ENCODE measurements at places on chromosomes 11 and 22.

- no peak for DNase-seq
These were observed 1.6 kb upstream of the PAX6 start for GRCh38 chr11:31812383-31813381.

- no peak for DNase-seq
These were observed 41.0 kb upstream of the AQP11 start for GRCh38 chr11:77548552-77549445.

GRCh38 chr22:29716814-29717545 is 2.8 kb upstream of the CABP7 start:
- no peak for DNase-seq

- DNase-seq, result no peak
These were observed 139.7 kb upstream of the TEAD1 start for GRCh38 chr11:12534549-12534948.

DNA sequence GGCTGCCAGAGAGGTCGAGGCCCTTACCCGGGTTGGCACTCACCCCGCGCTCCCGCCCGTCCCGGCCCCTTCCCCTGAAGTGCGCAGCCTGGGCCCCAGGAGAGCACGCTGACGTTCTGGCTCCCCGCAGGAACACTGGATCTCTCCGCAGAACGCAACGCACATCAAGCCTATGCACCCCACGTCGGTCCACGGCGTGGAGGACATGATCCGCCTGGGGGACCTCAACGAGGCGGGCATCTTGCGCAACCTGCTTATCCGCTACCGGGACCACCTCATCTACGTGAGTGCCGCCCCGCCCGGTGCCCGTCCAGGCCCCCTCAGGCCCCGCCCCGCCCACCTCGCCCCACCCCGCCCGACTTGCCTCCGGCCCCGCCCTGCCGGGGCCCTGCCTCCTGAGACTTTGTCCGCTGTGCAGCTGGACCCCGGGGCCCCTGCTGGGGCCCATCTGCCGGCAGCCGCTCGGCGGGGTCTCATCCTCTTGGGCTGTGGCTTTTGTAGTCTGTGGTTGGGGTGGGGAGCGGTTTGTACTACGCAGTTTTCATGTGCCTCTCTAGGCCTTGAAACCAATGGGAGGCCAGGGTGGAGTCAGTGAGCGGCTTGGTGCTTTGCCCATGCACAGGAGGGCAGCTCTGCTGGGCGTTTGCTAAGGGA is 19.7 kb downstream of the MYO7A start:
- no peak for DNase-seq

DNA sequence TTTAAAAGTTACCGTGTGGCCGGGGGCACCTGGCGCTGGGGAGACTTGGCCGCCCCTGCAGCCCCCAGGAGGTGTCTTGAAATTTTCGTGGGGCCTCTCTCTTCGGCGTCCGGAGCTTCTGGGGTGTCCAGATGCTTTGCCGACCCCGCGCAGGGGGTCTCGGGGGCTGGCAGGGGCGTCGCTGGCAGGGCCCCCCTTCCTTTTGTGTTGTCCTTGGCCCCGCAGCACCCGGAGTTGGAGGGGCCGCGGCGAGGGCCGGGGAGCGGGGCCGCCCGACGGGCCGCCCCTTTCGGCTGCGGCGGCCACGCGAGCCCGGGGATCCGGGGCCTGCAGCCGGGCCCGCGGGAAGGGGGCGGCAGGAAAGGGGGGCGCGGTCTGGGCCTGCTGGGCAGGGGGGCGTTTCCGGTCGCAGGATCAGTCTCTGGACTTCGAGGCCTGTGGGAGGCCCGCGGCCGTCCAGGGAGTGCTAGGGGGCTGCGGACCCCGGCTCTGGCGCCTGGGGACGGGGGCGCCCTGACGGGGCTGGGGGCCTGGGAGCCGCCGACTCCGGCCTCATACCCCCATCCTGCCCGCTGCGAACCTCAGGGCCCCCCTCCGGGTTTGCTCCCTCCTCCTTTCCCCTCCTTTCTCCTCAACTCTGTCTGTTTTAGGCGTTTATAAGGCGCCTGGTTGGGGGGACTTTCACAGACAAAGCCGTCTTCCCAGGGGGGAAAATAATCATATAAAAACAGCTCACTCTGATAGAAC is 869 bp downstream of the ZC3H7B start:
- DNase-seq, result no peak

- DNase-seq, result no peak
These were observed 35.5 kb downstream of the SPATA19 start for GRCh38 chr11:133809569-133810491.

GRCh38 chr11:66238786-66239413 is 29.5 kb upstream of the RAB1B start:
- DNase-seq, result no peak

- no peak for DNase-seq
These were observed 47.6 kb downstream of the LIF start for GRCh38 chr22:30198921-30199320.

DNA sequence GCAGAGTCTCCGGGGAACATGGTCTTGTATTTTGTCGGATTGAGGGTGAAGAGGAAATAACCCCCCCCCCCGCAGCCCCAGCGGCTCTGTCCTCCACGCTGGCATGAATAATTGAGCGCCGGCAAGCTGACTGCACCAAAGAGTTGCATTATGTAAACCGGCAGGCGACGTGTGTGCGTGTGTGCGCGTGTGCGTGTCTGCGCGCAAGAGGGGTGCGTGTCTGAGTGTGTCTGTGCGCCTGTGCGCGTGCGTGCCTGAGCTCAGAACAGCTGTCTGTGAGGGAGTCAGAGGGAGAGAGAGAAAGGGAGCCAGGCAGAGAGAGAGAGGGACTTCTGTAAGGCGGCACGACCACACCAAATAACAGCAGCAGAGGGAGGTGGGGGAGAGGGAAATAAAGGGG is 94.4 kb downstream of the SCN3B start:
- DNase-seq, result no peak

- DNase-seq, result no peak
These were observed 89.7 kb downstream of the CEP164 start for GRCh38 chr11:117417342-117417741.

GRCh38 chr11:60923326-60923725 is 934 bp upstream of the TMEM132A start:
- DNase-seq, result no peak

- no peak for DNase-seq
These were observed 32.2 kb downstream of the ART5 start for GRCh38 chr11:3609416-3610265.

DNA sequence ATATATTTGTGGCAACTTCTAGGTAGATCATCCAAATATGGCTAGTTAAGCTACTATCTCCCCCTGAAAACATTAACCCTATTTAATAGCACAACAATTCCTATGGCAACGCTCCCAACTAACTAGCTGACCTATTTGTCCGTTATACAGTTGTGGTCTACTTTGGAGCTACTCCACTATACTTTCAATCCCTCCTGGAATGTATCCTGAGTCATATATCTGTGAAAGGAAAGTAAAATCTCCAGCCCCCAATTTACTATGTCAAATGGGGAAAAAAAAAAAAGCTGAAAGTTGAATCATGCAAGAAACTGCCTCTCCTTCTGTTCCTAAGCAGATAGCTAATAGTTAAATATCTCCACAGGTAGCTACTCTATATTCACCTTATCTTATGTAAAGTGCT is 128.5 kb downstream of the CD44 start:
- DNase-seq, result no peak

- no peak for DNase-seq
These were observed 88.3 kb downstream of the FBXO7 start for GRCh38 chr22:32562916-32563315.
